Cortex of kidney (tissue), 1 donor: ENCODE measurements at places on chromosomes 6 and 20.

- DNase-seq: no peak
Observed at GRCh38 chr6:96963809-96964208, 39.3 kb downstream of the KLHL32 start.

GRCh38 chr6:156857573-156857972, 80.4 kb downstream of the ARID1B start:
- DNase-seq: no peak

DNA sequence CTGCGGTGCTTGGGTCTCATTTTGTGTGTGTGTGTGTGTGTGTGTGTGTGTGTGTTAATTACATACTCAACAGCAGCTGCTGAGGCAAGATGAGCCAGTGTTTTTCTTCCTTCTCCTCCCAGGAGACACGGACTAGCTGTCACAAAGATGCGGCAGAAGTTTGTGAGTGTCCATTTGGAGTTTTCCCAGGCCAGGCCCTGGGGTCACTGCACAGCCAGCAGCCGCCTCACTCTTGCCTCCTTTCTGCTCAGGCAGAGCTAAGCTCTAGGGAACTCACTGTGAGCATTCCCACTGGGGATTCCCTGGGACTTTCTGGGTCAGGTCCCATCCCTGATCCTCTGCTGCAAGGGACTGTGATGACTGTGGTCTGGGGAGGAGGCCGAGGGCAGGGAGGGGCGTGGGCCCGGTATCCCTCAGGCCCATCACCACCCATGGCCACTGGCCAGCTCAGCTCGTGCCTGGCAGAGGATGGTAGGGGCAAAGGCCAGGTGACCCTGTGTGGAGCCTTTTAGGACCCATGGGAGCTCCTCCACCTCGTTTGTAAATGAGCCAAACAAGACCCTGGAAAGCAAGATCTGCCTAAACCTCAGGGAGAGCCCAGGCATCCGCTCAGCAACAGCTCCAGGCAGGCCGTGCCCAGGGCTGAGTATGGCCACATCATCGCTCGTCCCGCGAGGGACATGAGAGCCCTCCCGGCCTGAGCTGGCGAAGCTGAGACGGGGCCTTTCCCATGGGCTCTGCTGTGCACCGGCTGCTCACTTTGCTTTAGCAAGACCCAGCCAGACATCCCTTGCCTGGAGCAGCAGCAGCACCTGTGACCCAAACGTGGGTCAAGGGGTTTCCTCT, 102.0 kb downstream of the PSMB1 start:
- no peak for DNase-seq

GRCh38 chr6:147589739-147590250, 81.3 kb downstream of the SAMD5 start:
- no peak for DNase-seq
